Stimulated activated CD8-positive, alpha-beta memory T cell treated with anti-CD3 and anti-CD28 coated beads, Interleukin-15, amount 100 ng/mL, for 1 hour (primary cell): ENCODE measurements at places on chromosomes 7 and 10.

- DNase-seq = no peak
These were observed 58.7 kb downstream of the MTURN start for GRCh38 chr7:30193336-30193943.

- DNase-seq = no peak
These were observed 56.1 kb downstream of the AUTS2 start for GRCh38 chr7:69654381-69654780.

DNA sequence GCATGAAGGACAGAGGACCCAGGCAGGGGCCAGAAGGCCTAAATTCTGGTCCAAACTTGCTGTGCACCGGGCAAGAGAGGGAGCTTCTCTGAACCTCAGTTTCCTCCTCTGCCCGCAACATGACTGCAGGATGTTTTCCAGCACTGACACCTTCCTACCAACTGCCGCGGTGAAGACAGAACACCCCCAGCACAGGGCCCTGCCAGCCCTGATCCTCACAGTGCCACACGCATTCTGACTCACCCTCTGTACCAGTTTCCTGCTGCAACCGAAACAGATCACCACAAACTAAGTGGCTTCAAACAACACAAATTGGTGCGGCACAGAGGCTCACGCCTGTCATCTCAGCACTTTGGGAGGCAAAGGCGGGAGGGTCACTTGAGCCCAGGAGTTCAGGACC, 18.1 kb downstream of the MAD1L1 start:
- DNase-seq = no peak

DNA sequence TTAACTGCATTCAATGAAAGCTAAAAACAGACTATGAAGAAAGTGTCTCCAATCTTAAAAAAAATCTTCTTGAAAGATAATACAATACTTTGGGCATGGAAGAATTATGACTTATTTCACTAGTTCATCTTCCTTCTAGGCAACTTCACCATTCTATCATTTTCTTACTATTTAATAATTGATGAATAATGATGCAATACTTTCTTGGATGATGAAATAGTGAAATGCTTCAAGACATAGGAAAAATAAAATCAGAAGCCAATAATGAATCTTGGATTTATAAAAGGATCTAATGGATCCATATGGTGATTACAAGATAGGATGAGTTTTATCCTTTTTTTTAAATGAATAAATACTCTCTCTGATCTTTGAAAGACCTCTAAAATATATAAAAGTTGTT, 4.4 kb downstream of the DMBT1 start:
- no peak for DNase-seq

DNA sequence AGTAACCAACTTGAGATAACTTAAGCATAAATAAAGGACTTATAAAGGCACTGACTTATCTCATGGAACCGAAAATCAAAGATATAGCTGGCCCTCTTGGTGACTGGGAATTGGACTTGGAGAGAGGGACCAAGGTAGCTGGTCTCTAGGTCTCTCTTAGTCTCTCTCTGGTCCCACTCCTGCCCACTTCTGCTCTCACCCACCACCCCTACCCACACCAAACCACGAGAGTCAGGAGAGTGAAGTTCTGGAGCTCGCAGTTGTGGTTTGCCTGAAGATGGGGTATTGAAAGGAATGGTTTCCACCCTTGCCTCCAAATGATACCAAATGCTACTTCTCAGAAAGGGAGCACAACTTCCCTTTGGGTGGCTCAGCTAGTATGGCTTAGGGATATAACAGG, 216.3 kb downstream of the LRMDA start:
- no peak for DNase-seq

GRCh38 chr7:7565746-7566650, 686 bp upstream of the MIOS start:
- no peak for DNase-seq
